ENCODE measurements at places on chromosomes 4 and X.

GRCh38 chr4:118177126-118177525 lies 142.8 kb downstream of the NDST3 start:
- DNase-seq: no peak

DNA sequence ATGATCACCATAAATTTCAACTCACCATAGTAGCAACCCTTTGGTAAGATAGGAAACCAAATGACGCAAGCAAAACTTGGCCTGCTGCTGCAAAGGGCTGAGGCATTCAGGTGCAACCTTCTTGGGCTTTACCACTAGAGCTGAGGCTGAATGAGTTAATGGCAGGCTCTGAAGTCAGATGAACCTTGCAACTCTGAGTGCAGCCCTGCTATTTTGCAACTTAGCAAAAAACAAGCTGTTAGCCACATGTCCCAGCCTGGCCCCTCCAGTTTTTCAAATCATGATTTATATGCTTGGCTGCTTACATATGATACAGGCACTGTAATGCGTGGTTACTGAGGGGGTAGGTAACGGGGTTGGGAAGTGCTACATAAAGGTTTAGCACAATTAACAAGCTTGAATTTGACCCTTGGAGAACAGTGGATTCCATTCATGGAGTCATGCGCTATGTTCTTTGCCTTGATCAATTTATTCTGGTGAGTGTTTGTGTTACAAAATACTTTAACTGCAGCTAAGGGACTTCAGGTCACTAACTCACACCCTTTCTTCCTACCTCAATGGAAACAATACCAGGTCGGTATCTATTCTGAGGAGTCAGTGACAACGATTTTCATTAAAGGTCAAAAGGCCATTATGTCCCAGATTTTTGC lies 80.5 kb upstream of the PPARGC1A start:
- no peak for DNase-seq

- no peak for DNase-seq
Measured at GRCh38 chrX:21369613-21370012, 4.6 kb upstream of the CNKSR2 start.

- no peak for DNase-seq
Measured at GRCh38 chrX:137823257-137823656, 257.3 kb downstream of the ZIC3 start.

GRCh38 chr4:8851321-8852117 lies 20.1 kb downstream of the HMX1 start:
- no peak for DNase-seq

DNA sequence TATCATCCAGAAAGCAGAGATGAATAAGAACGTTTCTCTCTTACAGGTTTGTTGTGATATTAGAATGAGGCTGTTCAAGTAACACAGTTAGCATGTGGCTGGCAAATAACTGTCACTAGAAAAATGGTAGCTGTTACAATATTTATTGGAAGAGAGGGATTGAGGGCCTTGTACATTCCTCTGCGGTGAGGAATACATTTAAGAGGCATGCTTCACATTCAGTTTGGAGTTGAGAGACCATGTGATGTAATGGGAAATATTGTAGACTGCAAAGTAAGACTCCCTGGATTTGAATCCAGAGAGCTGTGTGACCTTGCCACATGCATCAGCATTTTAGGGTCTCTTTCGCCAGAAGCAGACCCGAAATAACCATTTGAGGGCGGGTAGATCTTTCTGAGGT lies 104.8 kb upstream of the KIT start:
- DNase-seq: peak; percentile 71

GRCh38 chr4:125303821-125304220 lies 10.9 kb upstream of the FAT4 start:
- no peak for DNase-seq

- DNase-seq: no peak
Measured at GRCh38 chr4:176539785-176540175, 220.0 kb downstream of the SPCS3 start.

DNA sequence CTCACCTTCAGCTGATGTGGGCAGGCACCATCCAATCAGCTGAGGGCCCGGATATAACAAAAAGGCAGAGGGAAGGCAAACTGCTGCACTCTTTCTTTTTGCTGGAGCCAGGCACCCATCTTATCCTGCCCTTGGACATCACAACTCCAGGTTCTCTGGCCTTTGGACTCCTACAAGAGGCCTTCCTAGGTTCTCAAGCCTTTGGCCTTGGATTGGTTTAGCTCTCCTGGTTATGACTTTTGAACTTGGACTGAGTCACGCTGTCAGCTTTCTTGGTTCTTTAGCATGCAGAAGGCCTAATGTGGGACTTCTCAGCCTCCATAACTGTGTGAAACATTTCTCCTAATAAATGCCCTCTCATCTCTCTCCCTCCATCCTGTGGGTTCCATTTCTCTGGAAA lies 23.0 kb upstream of the N4BP2 start:
- no peak for DNase-seq

DNA sequence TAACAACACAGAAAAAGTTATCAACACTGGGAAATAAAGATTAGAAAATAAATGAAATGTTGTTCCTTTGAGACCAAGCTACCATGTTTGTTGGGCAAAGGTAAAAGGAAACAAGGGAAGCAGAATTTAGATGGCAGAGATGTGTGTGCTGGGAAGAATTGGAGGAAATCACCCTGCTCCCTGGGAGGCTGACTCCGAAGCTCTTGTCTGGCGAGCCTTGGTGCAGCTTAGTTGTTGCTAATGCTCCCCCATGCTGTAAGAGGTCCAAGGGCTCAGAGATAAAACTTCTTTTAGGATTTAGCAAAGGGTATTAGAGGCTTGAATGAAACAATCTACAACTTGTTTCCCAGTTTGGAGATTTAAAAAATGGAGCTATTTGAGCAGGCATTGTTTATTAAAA lies 123.8 kb upstream of the DDIT4L start:
- no peak for DNase-seq

GRCh38 chrX:114970806-114971205 lies 46.6 kb downstream of the IL13RA2 start:
- DNase-seq: no peak

DNA sequence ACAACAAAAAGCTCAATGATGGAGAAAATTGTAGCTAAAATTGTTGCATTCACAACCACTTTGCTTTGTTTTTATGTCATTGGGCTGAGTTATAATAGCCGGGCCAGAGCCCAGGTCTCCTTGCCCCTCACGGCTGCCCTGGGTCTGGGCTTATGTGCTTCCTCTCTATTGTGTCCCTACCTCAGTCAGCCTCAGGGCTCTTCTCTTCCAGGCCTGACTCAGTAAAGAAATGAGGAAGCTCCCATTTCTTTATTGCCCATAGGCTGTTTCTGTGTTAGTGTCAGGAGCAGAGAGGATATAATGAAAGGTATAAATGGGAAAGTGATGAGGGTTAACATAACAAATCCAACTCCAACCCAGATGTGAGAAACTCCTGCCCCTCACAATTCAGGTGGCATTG lies 18.0 kb downstream of the BST1 start:
- DNase-seq: no peak

GRCh38 chrX:95762716-95763115 lies 921.9 kb upstream of the DIAPH2 start:
- no peak for DNase-seq

GRCh38 chr4:40763228-40763716 lies 13.5 kb downstream of the NSUN7 start:
- peak; percentile 29 for DNase-seq

- DNase-seq: no peak
Measured at GRCh38 chr4:122978789-122979188, 56.4 kb upstream of the NUDT6 start.

- DNase-seq: no peak
Measured at GRCh38 chr4:47837908-47838294, at the start of gene CORIN. Gene CORIN (minus strand): TSS chr4:47838067. CDS start chr4:47837949, 118 bp downstream.

GRCh38 chrX:53184836-53185235 lies 40.2 kb downstream of the KDM5C start:
- DNase-seq: peak; percentile 76

DNA sequence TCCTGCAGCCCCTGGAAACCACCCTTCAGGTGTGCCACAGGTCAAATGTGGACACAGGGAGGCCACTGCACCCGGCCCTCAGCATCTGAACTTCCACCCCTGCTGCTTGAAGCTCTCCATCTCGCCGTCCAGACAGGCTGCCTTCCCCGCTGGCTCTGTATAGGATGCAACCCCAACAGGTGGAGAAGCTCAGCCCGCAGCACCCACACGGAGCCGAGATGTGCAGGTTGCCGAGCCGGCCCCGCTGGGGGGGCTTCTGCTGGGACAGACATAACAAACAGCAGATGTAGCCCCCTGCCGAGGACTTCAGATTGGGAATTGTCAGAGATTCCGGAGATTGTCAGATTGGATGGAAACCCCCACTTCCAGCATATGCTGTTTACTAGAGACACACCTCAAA lies 20.5 kb downstream of the TMEM187 start:
- no peak for DNase-seq

Data from GM04503 (cell line).